Myocyte (in vitro differentiated cells): ENCODE measurements at places on chromosomes 7 and 10.

DNA sequence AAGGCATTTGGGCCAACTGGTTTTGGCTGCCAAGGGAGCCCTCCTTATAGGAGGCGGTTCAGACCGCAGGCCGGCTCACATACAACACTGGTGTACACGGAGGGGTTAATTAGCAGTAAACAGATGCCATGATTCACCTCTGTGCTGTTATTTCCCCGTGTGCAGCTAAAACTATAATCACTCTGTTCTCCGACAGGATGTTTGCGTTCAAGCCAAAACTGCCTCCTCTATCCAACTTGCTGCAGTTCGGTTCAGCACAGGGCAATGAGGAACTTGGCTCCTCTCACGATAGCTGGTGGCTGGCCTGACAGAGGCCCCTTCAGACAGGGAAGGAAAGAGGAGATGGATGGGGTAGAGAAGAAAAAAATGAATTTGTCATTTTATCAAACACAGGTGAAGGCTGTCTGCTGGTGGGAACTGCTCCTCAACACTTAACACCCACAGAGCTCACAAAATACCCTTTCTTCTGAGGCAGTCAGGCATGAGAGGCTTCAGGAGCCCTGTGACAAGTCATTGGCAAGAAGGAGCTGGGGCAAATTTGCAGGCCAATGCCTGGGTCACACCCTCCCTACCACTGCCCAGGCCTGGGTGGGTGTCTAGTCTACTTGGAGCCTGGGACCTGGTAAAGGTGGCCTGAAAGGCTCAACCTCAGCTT lies 24.0 kb downstream of the KCNMA1 start:
- DNase-seq: no peak

DNA sequence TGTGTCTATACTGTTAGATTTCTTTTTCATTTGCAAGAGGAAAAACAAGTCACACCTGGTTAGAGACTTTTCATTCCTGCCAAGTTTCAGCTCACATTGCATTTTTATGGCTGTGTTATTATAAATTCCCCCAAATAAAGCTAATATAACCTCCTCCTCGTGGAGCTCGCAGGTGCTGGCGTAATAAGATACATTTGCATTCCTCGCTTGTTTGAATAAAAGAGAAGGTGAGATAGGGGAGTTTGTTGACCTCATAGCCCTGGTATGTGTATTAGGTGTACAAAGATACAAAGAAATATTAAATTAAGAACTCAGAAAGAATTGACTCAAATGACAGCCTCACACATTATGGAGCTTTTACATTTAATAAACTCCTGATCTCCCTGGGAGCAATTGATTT lies 257.7 kb upstream of the SP8 start:
- no peak for DNase-seq

GRCh38 chr7:47715631-47716068 lies 133.7 kb upstream of the TNS3 start:
- no peak for DNase-seq

GRCh38 chr10:77890097-77890496 lies 36.5 kb downstream of the DLG5 start:
- no peak for DNase-seq

- DNase-seq: no peak
These were observed 65.5 kb downstream of the CYP26A1 start for GRCh38 chr10:93139059-93139655.

DNA sequence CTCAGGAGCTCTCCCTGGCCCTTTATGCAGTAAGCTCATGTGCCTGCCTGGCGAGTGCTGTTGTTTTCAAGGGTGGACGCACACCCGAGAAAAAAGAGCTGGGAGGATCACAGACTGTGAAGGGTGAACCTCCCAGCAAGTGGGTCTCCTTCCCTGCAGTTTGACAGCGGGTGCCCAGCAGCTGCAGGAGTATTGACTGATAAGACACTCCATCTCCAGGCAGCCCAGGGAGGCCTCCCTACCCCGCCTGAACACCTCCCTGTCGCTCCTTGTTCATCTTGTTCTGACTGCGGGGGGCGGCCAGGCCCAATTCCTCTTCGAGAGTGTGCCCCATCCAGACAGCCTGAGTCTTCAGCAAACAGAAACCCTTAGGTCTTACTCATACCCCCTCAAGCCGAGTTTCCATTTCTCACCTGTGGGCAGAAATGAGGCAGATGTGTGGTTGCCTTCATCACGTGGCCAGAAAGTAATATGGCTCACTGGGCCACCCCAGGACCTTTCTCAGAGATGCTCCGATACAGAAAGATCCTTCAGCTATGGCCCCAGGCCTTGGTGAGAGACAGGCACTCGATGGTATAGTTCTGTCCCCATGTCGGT lies 17.2 kb downstream of the MDH2 start:
- DNase-seq: no peak

GRCh38 chr10:118720685-118721538 lies 33.9 kb downstream of the CACUL1 start:
- DNase-seq: peak; percentile 74

DNA sequence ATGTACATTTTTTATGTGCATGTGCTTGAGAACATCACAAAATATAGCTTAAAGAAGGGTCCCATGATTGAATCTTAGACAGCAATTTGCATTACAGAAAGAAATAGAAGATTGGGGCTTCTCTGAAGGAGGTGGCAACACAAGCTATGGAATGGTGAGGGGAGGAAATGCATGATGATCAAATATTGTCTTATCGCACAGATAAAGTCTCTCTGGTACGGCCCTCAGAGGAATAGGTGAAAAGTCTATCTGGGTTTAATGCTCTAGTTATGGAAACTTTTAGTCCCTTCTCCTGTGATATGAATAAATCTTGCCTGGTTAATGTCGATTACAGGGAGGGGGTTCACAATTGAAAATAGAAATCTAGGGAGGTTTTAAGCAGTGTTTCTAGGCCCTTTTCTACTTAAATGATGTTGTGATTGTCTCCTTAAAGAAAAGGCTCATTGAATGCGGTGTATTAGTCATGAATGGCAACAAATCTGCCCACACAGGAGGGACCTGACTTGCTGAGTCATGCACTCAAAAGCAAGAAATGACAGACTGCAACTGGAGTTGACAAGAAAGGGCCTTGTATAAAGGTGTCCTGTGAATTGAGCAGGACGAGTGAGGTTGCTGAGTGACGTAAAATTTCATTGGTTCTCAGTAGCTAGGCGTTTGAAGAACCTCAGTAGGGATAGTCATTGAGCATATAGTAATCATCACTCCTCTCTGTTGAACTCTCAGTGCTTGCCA lies 133.4 kb upstream of the CSTF2T start:
- DNase-seq: peak; percentile 67

DNA sequence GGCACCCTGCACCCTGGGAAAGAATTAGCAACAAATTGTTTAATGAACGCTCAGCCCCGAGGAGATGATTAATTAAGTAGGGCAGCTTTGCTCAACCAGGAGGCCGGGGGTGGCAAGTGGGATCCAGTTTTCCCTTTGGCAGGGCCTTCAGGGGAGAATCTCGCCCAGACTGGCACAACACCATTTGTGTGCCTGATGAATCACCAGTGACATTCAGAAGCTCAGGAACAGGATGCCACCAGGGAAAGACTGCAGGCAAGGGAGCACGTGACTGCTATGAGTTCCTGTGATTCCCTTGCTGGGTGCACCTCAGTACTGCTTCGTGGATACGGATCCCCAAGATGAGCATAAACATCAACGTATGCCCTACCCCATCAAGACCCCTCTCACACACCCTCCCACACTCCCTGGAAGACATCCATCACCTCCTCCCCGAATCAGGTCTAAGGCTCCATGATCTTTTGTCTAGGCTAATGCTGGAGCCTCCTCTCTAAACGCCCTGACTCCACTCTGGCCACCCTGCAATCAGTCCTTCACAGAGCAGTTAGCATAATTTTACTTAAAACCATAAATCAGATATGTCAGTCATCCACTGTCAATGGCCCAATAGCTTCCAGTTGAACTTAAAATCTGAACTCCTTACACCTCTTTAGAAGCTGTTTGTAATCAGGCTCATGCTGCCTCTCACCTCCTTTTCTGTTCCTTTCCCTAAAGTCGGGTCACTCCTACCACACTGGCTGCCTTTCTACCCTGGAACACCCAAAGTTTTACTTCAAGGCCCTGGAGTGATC lies 109.2 kb upstream of the AGK start:
- DNase-seq: peak; percentile 32

DNA sequence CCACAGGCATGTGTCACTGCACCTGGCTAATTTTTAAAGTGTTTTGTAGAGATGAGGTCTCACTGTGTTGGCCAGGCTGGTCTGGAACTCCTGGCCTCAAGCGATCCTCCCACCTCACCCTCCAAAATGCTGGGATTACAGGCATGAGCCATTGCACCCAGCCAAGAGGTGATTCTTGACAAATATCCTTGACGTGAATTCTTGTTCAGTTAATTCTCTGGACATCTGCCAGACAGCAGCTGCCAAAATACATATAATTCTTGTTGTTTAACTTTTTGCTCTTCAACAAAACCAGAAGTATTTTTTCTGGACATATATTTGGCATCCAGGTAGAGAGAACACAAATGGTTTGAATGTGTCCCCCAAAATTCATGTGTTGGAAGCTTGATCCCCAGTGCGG lies 3.2 kb downstream of the ACADSB start:
- no peak for DNase-seq

DNA sequence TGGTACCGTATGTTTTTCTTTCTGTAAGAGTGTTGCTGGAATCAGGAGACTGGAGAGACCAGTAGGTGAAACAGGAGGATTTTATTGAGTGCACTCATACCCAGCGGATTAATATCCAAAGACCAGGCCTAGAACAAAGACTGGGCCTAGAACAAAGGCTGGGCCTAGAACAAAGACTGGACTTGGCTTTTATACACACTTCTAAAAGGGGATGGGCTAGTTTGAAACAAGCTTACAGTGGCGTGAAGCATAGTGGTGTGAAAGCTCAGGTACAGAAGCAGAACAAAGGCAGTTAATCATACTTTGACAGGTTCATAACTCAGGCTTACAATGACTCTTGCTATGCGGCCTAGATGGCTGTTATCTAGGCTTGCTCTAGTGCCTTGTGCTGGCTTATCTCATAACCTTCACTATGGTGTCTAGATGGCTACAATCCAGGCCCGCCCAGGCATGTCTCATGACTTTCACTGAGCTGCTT lies 67.7 kb downstream of the TRIM24 start:
- peak; percentile 26 for DNase-seq

- DNase-seq: no peak
These were observed 104.3 kb downstream of the KIAA1217 start for GRCh38 chr10:24313283-24313682.

GRCh38 chr7:55233001-55233400 lies 132.1 kb upstream of the LANCL2 start:
- DNase-seq: no peak

GRCh38 chr7:52799817-52800216 lies 235.6 kb upstream of the POM121L12 start:
- DNase-seq: no peak
